ENCODE measurements at places on chromosomes 6 and 20.
A peak's percentile ranks its signal among the peaks of the same experiment; 100 is the strongest.

- no peak for DNase-seq
Observed at GRCh38 chr6:126607289-126607688, 267.4 kb downstream of the CENPW start.

DNA sequence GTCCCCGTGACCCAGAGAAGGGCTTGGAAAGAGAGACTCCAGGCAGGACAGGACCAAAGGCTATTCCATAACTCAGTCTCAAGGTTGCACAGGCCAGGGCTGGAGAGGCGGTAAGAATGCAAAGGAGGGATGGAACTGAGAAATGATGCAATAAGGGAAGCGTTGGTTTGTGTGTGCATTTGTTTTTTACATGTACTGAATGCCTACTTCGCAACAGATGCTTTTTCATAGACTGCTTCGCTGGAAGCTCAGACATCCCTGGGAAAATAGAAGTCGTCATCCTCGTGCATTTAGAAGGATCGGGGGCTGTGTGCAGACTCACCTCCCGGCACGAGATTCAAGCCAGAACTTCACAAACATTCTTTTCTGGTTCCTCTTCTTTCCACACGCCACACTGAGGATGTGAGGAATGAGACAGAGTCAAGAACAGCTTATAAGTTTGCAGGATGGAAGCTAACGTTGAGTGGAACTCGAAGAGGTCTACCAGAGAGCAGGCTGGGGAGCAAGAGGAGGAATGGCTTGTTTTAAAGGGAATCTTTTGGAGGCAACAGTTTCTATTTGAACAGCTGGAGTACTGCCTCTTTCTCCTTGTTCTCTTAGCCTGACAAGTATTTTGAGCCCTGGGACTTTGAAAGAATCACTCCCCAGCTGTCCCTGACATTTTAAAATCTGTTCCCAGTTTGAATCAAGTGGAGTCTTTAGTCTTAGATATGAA, 19.3 kb upstream of the LY86 start:
- DNase-seq = peak; percentile 45

GRCh38 chr6:122042960-122043735, 356.3 kb upstream of the HSF2 start:
- peak; percentile 24 for DNase-seq

DNA sequence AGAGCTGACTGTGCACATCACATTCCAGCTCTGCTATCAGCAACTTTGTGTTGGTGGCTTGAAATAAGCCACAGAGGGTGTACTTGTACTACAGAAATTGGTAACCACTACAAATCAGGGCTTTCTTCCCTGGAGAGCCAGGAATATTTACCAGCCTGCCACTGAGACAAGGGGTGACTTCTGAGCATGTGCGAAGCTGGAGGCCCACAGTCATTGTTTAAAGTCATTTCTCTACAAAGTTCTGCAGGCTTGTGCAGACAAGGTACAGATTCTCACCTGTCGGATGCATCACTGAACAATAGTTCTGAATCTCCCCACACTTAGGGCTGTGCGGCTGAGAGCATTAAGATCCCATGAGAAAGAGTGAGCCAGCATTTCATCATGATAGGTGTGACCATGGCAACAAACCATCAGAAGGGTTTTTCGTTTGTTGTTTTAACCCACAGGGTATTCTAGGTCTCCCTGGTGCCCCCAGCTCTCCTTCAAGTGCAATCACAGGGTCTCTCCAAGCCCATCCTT, 292.8 kb downstream of the CDC5L start:
- DNase-seq = no peak

DNA sequence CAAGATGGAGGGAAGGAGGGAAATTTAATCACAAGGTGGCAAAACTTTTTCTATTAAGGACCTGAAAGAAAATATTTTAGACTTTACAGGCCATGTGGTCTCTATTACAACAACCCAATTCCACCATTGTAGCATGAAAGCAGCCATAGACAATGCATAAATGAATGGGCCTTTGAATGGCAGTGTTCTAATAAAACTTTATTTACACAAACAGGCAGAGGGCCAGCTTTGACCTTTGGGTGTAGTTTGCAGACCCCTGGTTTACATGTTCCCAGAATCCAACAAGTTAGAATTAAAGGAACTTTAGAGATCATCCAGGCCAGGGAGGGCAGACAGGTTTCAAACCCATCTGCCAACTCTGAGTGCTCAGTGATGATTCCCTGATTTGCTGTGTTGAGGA, 95.2 kb downstream of the BANF2 start:
- no peak for DNase-seq

Measured in suppressor macrophage (primary cell).